NCI-H1417 treated with DMSO at 0.1 percent for 48 hours (cell line): ENCODE measurements at places on chromosomes 12 and 14.

- DNase-seq, result no peak
Measured at GRCh38 chr12:71562676-71563595, 100.7 kb downstream of the ZFC3H1 start.

GRCh38 chr12:1065629-1066028, 74.6 kb downstream of the ERC1 start:
- no peak for DNase-seq

GRCh38 chr12:94700662-94701061, 50.3 kb upstream of the TMCC3 start:
- no peak for DNase-seq

- no peak for DNase-seq
Measured at GRCh38 chr12:53213348-53213747, 6.3 kb upstream of the ITGB7 start.

- no peak for DNase-seq
Measured at GRCh38 chr12:80837342-80837978, 100.3 kb downstream of the LIN7A start.

DNA sequence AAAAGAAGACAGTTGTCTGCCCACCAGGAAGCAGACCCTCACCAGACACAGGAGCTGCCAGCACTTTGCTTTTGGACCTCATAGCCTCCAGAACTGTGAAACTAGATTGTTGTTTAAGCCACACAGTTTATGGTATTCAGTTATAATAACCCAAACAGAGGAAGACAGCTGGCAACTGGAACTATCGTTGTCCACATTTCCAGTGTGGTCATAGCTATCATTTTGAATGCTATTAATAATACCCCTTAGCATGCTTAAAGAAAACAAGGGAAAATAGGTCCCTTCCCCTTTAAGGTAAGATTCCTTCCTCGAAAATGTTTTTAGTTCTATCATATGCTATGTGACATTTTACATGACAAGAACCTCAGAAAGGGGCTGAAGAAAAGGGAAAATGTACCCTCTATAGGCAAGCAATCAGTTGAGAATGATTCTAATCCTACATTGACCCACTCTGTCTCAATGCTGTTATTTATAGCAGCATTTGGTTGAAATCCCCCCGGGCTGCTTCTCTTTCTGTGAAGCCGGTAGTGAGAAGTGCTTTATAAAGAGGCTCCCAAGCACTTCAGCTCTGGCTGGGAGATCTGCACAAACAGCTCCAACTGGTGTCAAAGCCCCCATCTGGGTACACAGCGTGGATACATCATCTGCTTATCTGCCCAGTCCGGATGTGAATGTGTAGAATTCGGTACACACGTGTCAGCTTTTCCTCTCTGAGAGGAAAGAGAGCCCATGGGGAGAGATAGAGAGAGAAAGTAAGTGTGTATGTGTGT, 221.2 kb upstream of the FLRT2 start:
- DNase-seq, result no peak
